ENCODE measurements at places on chromosomes 12 and 14.

DNA sequence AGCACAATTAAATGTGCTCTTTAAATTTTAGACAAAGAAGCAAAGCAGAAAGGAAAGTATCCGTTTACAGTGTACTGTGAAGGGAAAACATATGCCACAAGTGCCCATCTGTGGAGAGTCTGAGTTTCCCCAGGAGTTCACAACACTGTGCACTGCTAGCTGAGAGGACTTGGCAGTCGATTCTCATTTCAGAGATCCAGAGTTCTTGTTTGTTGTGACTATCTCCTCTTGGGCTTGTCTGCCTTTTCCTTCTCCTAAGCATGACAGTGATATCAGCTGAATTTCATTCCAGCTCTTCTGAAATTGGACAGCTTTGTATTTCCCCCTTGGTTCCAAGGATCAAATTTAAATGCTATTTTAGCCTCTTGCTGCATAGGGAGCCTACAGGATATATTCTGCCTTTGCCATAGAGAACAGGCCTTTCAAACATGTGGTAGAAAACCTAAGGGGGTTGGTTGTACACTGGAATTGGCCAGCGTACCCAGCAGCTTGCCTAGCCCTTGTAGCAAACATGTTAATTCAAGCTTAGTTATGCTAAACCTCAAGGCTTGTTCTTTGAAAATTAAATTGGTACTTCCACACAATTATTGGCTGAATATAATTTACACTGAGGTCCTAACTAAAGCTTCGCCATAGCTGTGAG, 259.2 kb upstream of the NOVA1 start:
- no peak for DNase-seq

DNA sequence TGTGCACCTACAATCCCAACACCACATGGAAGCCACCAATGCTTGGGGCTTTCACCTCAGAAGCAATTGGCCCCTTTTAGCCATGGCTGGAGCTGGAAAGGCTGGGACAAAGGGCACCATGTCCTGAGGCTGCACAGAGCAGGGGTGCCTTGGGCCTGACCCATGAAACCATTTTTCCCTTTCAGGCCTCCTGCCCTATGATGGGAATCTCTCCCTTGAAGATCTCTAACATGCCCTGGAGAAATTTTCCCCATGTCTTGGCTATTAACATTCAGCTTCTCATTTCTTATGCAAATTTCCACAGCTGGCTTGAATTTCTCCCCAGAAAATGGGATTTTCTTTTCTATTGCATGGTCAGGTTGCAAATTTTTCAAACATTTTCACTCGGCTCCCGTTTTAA, 823.6 kb downstream of the GALC start:
- DNase-seq, result no peak

DNA sequence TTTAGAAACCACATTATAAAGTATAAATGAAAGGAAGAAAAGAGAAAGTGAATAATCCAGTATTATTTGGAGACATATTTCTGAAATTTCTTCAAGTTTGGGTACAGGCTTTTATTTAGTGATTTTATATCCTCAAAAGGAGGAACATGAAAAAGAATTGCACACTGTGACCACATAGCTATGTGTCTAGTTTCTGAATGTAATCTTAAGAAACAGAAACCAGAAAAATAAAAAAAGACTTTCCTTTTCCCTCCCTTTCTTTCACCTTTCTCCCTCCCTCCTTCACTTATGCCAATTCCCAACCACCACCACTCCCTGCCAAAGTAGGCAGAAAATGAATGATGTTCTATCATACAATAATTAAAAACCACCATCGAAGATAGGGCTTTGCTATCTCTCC, 189.6 kb downstream of the PRKD1 start:
- no peak for DNase-seq

DNA sequence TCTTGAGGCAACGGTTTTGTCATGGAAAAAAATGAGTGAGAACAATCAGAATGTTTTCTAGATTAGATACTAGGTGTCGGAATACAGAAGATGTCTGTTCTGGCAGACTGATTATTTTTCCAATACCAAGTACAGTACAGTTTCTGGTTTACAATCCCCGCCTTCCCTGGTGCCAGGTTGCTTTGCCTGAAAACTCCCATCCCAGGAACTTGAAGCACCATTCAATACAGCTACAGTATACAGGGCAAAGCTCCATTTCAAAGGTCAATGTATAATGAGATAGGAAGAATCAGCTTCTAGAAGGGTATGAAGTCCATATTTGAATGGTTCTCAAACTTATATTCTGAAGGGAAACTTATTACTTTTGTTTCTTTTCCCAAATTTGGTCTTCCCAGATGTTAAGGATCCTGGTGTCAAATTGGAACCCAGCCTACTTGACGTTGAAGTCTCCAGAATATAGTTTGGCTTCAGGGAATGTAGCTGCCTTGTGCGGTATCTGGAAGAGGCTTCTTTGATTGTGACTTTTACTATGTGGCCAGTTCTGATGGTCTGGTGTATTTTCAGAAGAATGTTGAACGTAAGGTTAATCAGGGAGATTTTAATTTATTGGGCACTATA, 238.0 kb upstream of the ATP2B1 start:
- no peak for DNase-seq

GRCh38 chr12:43008953-43009845, 419.7 kb upstream of the PRICKLE1 start:
- DNase-seq, result no peak
